ENCODE measurements at places on chromosomes 7 and 10.

- DNase-seq: no peak
Measured at GRCh38 chr7:154347700-154348266, 295.6 kb downstream of the DPP6 start.

DNA sequence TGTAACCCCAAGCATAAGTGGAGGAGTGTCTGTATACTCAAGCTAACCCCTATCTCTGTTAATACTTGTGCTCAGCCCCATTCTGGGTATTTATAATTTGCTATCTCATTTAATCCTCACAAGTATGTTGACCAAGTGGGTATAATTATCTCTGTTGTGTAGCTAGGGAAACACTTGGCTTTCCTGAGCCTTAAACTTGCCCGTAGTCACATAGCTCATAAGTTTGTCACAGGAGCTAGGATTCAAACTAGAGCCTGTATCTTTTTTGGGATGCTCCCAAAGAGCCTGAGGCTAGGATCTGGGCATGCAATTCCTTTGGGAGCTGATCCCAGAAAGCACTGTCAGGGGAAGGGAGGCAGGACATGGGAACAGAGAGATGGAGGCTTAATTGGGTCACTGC is 377.4 kb downstream of the GALNT17 start:
- DNase-seq: no peak

DNA sequence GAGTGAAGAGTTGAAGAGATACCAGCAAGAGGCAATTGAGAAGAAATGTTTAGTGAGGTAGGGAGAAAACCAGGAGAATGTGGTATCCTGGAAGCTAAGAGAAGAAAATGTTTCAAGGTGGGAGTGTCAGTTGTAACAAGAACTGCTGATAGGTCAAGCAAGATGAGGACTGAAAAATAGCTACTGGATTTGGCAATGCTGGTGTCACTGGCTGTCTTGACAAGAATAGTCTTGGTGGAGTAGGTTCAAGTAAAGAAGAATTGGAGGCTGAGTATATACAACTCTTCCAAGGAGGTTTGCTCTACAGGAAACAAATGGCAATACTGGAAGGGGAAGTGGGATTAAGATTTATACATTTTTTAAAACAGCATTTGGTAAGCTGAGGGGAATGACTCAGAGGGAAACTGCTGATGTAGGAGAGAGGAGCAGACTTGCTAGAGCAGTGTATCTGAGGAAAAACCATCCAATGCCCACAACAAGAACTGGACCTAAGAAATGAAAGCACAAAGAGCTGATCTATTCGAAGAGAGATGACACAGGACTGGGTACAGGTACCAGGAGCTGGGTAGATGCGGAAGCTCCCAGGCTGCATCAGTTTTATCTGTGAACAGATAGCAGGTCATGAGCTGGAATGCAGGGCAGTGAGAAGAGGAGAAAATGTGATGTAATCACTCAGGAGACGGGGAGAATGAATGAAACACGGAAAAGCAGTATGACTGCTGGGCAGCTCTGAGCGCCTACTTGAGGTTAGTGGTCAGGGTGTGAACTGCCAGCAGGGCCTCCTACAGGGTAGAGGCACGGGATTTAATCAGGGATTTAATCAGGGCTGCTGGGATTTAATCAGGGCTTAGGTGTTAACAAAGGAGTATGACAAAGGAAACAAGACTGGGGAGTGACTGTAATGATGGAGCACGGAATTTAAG is 34.5 kb downstream of the FAM25A start:
- DNase-seq: peak; percentile 79

- peak; percentile 70 for DNase-seq
Measured at GRCh38 chr7:114922652-114923402, 933 bp downstream of the MDFIC start.

GRCh38 chr10:48287417-48288391 is 13.2 kb upstream of the FRMPD2 start:
- no peak for DNase-seq

DNA sequence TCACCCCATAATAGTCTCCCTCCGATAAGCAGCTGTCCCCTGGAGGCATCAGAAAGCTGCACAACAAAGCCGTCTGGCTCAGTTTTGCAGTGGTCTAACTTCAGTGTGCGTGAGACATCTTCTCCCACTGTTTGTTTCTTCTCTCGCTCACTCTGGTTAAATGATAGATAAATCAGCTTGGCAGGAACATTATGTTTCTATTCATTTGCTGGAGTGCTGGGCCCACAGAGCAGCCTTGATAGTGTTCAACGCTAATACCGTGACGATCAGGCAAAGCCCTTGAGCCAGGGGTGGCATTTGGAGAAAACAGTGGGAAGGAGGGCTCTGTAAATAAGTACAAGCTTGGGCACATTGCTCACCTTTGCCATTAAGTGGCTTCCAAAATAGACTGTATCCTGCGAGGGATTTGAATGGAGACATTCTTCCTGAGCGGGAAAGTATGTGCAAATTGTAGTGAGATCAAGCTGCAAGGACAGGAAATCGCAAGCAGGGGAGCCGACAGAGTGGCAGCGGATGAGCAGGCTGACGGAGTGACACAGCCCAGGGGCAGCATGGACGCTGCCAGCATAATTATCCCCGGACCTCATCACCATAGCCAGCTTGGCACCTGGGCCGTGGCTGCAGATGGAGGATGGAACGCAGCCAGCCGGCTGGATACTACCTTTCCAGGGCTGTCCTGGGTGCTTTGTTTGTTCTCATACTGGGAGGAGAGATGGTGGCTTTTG is 256.8 kb upstream of the FZD8 start:
- DNase-seq: no peak

DNA sequence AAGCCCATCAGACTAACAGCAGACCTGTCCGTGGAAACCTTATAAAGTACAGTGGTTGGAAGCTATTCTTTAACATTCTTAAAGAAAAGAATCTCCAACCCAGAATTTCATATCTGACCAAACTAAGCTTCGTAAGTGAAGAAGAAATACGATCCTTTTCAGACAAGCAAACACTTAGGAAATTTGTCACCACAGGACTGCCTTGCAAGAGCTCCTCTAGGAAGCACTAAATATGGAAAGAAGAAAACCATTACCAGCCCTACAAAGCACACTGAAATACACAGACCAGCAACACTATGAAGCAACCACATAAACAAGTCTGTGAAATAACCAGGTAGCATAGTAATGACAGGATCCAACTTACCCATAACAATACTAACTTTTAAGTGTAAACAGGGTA is 177.7 kb upstream of the PRSS1 start:
- DNase-seq: no peak

- no peak for DNase-seq
Measured at GRCh38 chr7:152931633-152932032, 172.1 kb downstream of the ACTR3B start.

- DNase-seq: no peak
Measured at GRCh38 chr7:32089678-32090077, 19.5 kb upstream of the PDE1C start.

DNA sequence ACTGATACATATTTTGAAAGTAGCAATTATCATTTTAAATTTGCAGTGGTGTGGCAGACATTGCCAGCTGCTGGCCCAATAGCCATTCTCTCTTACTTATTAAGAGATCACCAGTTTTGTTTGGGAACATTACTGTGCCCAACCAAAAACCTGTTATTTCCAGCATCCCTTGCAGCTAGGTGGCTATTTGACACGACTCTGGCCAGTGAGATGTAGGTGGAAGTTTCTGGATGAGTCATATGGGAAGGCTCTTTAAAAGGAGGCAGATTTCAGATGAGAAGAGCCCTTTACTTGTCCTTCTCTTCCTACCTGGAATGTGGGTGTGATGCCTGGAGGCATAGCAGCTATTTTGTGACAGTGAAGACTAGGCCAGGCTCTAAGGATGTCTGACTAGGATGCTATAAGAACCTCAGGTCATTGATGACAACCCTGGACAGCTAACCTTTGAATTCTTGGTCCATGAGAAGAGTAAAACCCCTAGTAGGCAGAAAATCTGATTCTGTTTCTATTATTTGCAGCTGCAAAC is 77.9 kb downstream of the CARD11 start:
- no peak for DNase-seq

- DNase-seq: no peak
Measured at GRCh38 chr7:2068693-2069471, 163.9 kb downstream of the MAD1L1 start.

- DNase-seq: no peak
Measured at GRCh38 chr10:75379212-75379724, 22.3 kb downstream of the ZNF503 start.

DNA sequence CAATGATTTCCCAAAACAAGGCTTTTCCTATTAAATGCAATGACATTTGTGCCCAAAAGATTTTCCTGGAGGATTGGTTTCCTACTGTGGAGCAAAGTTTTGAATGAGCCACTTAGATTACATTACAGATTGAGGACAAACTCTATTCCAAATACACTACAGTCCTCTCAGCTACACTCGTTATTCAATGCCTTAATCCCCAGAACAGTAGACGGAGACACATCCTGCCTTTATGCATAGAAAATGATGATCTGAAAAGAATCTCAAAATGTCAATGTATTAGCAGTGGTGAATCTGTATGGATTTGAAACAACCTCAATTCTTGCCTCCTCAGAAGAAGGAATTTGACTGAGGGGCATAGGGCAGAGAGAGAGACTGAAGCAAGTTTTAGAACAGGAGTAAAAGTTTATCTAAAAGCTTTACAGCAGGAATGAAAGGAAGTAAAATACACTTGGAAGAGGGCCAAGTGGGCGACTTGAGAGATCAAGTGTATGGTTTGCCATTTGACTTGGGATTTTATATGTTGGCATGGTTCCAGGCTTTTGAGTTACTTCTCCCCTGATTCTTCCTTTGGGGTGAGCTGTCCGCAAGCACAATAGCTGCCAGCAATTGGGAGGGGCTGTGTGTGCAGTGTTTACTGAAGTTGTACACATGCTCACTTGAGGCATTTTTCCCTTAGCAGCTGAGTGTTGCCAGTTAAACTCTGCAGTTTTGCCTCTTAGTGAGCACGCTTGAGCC is 891.9 kb upstream of the MBL2 start:
- DNase-seq: peak; percentile 21

DNA sequence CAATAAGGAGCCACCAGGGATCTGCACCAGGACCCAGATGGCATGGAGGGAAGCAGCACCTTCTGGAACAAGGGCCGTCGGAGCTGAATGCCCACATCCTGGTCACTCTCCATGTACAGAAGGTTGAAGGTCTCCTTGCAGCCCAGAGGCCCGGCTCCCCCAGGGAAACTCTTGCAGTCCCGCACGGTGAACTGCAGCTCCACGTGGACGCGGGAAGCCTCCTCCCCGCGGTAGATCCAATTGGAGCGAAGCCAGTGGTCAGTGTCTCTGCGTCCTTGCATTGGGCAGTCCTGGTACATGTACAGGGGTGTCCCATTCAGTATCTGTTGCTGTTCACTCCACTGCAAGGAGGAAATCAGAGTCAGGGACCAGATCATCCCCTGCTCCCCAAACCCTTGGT is 7.4 kb downstream of the EPHA1 start:
- no peak for DNase-seq

- peak; percentile 59 for DNase-seq
Measured at GRCh38 chr7:128425850-128426249, 16.1 kb upstream of the IMPDH1 start.

GRCh38 chr10:62112300-62112699 is 156.3 kb downstream of the RTKN2 start:
- DNase-seq: no peak

GRCh38 chr7:19117870-19118608 is 603 bp upstream of the TWIST1 start:
- DNase-seq: no peak

- no peak for DNase-seq
Measured at GRCh38 chr7:30332549-30332948, 48.2 kb downstream of the ZNRF2 start.

GRCh38 chr7:126495733-126496132 is 757.0 kb downstream of the GRM8 start:
- no peak for DNase-seq

- peak; percentile 18 for DNase-seq
Measured at GRCh38 chr10:114432566-114433093, 28.3 kb upstream of the AFAP1L2 start.
